ENCODE measurements at places on chromosomes 1 and 21. TPM values are rescaled to one million over a fixed set of nuclear protein-coding genes. Genes with fewer than 3 reads are reported as not detected.

GRCh38 chr1:234699795-234700665, 90.1 kb upstream of the IRF2BP2 start:
- H3K4me3 ChIP-seq, result no peak overlapping the region
- peak overlapping the region; percentile 5 for H3K27ac ChIP-seq
- H3K27me3 ChIP-seq, result no peaks in the 10 kb centered on the region
- no peak for DNase-seq
- peaks cover 8% of the 10 kb centered on the region for H3K4me1 ChIP-seq

DNA sequence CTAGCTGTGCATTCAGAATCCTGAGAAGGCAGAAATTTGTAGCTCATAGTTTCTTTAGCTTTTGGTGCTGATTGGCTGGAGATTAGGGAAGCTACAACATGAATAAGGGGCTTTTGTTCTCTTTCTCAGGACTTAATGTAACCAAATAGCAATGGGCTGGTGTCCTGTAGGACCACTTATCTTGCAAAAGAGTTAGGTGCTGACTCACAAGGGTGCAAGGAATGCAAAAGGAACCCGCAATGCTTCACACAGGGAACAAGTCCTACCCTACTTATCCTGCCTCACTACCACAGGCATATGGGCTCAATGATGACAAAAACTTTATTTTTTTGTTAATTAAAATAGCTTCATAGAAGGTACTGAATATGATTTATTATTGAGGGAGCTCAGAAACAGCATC, 541.5 kb downstream of the AMY1C start:
- DNase-seq, result no peak
- H3K4me1 ChIP-seq, result no peaks in the 10 kb centered on the region
- H3K4me3 ChIP-seq, result no peak overlapping the region
- no peaks in the 10 kb centered on the region for H3K36me3 ChIP-seq

DNA sequence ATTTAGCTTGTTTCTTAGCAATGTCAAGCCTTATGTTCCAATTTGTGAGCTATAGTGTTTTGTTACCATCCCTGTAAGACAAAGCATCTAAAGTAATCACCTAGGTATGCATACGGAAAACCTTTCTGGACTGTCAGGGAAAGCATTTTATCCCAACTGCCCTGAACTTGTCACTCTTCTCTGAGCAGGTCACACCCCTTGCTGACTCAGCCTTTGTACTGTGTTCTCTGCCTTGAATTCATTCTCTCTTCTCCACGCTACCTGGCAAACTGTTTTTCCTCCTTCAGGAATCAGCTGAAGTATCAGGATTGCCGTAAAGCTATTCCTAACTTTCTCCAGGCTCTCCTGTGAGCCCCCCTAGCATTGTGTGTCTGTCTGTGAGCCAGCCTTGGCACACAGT, 54.2 kb downstream of the PBX1 start:
- H3K4me3 ChIP-seq, result no peak overlapping the region
- H3K36me3 ChIP-seq, result no peaks in the 10 kb centered on the region
- DNase-seq, result no peak
- H3K4me1 ChIP-seq, result no peaks in the 10 kb centered on the region

The TMEM52 gene
- total RNA-seq, result 0.51 TPM

The ASCL5 gene
- total RNA-seq, result not detected
